ENCODE measurements at places on chromosomes 4 and X.

- no peak for DNase-seq
These were observed 128.7 kb downstream of the ARHGAP24 start for GRCh38 chr4:85603437-85604336.

DNA sequence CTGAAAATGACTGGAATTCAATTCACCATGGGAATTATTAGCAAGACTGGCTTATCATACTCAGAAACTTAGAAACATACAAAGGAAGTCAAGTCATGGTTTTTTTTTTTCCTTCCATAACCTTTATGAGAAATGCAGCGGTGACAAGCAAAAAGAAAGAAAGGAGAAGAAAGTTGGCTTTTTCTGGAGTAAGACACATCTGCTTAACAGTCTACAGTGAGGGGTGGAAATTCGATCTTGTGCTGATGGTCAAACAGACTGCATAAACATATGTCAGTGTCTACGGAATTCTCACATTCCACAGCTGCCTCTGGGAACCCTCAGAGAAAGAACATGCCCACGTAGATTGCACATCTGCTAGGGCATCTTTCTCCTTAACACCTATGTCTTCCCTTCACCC is 54.6 kb downstream of the PROM1 start:
- DNase-seq, result no peak

DNA sequence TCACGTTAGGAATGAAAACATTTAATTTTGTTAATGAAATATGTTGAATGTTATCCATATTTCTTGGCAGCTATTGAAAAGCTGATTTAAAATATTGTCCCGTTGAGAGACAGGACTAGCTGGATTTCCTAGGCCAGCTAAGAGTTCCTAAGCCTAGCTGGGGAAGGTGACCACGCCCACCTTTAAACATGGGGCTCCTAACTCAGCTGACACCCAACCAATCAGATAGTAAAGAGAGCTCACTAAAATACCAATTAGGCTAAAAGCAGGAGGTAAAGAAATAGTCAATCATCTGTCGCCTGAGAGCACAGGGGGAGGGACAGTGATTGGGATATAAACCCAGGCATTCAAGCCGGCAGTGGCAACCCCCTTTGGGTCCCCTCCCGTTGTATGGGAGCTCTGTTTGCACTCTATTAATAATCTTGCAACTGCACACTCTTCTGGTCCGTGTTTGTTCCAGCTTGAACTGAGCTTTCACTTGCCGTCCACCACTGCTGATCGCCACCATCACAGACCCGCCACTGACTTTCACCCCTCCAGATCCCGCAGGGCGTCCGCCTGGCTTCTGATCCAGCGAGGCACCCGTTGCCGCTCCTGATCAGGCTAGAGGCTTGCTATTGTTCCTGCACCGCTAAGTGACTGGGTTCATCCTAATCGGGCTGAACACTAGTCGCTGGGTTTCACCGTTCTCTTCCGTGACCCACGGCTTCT is 308.9 kb downstream of the GLUD2 start:
- no peak for DNase-seq

- DNase-seq, result no peak
These were observed 9.3 kb upstream of the SMIM20 start for GRCh38 chr4:25904748-25905082.

- no peak for DNase-seq
These were observed 16.5 kb downstream of the MCF2 start for GRCh38 chrX:139691493-139691842.

GRCh38 chrX:152444338-152444737 is 6.8 kb downstream of the GABRA3 start:
- no peak for DNase-seq

DNA sequence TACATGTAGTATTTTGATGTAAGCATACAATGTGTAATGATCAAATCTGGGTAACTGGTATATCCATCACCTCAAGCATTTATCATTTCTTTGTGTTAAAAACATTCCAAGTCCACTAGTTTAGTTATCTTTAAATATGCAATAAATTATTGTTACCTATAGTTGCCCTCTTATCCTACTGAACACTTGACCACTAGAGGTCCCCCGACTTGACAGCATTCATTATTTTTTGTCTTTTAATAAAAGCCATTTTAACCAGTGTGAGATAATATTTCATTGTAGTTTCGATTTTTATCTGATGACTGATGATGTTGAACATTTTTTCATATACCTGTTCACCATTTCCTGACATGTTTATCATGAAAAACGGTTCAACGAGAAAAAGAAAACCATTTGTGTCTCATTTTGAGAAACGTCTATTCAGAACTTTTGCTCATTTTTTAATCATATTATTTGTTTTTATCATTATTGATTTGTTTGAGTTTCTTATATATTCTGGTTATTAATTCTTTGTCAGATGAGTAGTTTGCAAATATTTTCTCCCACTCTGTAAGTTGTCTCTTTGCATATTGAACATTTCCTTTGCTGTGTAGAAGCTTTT is 199.0 kb upstream of the CXXC4 start:
- no peak for DNase-seq

DNA sequence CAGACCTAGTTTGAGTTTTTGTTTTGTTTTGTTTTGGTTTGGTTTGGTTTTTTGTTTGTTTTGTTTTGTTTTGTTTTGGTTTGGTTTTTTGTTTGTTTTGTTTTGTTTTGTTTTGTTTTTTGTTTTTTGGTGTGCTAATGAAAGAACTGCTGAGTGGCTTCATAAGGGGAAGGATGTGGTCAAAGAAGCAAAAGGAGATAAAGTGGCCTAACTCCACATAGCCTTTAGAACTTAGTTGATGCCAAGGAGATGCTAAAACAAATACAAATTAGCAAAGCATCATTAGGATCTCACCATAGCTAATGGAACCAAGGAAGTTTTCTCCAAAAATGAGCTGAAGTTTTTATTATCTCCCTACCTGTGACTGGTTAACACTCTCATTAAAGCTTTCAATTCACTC is 44.6 kb upstream of the TMEM164 start:
- DNase-seq, result no peak

Data from WERI-Rb-1 (cell line).